ENCODE measurements at places on chromosomes 16 and 17.

- no peak for DNase-seq
Observed at GRCh38 chr17:75404731-75405364, 630 bp downstream of the GRB2 start.

- no peak for DNase-seq
Observed at GRCh38 chr17:32102172-32102571, 40.1 kb upstream of the RHOT1 start.

- no peak for DNase-seq
Observed at GRCh38 chr17:42833767-42834422, 698 bp downstream of the PSME3 start.

GRCh38 chr16:23838485-23839142 is 2.8 kb downstream of the PRKCB start:
- DNase-seq: no peak

DNA sequence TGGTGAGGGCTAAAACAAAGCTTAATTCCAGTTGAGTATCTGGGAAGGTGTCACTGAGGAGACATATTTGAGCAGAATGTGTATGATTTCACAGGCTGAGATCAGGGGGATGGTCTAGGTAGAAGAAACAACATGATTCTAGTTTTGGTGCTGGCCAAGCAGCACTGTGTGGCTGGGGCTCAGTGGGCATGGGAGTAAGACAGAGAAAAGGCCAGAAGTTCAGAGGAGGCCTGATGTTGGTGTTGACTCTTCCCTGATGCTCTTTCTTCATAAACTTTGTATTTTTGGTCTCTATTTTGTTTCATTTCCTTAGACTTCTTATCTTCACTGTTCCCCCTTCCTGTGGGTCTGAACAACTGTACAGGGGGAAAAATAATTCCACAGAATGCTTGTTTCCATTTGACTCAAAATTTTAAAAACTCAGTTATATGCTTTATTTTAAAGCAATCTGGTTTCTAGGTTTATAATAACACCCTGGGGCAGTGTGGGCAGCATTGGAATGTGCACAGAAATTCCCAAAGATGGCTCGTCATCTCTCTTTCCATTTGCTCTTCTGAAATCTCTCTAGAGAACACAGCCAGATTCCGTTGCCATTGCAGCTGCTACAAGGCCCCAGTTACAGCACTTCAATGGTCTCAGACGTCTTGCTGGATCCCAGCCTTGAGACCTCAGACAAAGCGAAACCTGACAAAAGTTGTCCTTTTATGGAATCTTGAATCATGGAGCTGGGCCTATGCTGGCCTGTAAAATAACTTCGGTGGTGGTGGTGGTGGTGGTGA is 68.3 kb downstream of the SNX11 start:
- DNase-seq: no peak

DNA sequence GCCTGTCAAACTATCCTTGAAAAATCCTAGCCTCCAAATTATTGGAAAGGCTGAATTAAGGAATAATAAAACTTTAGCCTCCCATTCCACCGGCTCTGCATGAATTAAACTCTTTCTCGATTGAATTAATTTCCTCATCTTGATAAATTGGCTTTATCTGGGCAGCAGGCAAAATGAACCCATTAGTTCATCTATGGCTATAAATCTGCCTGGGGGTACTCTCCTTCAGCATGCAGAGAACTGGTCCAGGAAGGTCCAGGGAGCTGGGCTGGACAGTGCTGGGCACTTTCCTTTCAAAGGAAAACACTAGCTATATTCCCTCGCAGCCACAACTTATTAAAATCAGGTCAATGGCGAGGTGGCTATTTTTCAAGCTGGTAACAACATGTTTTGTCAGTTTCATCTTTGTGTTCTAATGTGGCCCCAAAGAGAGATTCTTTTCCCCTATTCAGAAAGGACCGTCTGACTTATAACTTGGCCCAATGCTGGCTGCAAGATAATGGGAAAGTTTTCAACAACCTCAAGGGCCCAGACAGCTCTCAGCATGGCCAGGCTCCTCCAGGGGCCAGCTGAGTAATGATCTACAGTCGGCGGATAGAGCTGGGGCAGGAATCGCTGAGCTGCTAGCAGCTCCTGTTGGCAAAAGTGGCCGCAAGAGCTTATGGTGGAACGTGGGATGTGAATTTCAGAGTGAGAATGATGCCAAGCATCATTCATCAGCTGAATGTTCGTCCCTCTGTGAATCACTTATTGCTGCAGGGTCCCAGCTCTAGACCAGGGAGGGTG is 326.9 kb downstream of the SLC39A11 start:
- no peak for DNase-seq

DNA sequence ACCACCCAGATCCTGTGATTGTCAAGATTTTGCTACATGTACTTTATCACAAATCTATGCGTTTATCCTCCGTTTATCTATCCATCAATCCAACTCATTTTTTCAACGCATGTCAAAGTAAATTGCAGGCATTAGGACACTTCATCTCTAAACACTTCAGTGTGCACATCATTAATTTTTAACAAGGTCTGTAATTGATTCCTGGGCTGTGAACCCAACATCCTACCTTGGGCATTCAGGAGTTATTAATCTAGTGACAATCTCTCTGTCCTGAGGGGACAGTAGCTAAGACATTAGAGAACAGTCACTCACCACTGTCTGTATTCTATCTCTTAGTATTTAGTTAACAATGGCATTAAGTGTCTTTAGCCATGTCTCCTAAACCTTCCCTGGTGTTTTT is 264.7 kb downstream of the SOX9 start:
- DNase-seq: no peak

- DNase-seq: no peak
Observed at GRCh38 chr16:86509759-86510464, 415 bp upstream of the FOXF1 start.

DNA sequence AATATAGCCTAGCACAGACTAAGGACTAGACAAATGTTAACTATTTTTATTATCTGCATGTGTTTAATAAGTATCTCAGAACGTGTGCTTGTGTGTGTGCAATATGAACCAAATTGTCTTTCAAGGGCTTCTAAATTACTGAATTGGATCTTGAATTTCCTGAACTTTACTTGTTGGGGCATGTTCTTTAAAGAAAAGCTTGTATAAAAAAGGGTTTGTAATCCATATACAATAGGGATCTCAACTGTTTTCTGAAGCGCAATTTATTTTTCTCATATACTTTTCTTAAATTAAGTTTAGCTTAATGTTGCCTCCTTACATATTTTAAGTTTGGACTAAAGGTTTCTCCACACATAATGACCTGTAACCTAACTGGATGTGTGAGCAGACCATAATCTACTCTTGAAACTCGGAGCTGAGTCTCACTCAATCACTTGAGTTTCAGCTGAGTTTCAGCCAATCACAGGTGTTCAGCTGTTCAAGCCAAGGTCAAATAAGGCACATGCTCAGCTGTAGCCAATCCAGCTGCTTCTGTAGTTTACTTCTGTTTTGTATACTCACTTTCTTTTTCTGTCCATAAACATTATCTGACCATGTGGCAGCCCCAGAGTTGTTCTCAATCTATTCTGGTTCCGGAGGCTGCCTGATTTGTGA is 72.3 kb downstream of the CDK5R1 start:
- no peak for DNase-seq

- DNase-seq: no peak
Observed at GRCh38 chr16:87125206-87126155, 191.7 kb downstream of the C16orf95 start.

- no peak for DNase-seq
Observed at GRCh38 chr16:71347146-71347545, 11.4 kb upstream of the CALB2 start.

GRCh38 chr17:10648956-10649355 is 8.2 kb downstream of the MYH3 start:
- DNase-seq: no peak

- no peak for DNase-seq
Observed at GRCh38 chr16:89352091-89352681, 134.7 kb downstream of the ZNF778 start.

GRCh38 chr16:84166796-84167695 is 19.8 kb downstream of the TAF1C start:
- DNase-seq: no peak

- no peak for DNase-seq
Observed at GRCh38 chr16:27402964-27403600, 1.1 kb downstream of the IL21R start.

DNA sequence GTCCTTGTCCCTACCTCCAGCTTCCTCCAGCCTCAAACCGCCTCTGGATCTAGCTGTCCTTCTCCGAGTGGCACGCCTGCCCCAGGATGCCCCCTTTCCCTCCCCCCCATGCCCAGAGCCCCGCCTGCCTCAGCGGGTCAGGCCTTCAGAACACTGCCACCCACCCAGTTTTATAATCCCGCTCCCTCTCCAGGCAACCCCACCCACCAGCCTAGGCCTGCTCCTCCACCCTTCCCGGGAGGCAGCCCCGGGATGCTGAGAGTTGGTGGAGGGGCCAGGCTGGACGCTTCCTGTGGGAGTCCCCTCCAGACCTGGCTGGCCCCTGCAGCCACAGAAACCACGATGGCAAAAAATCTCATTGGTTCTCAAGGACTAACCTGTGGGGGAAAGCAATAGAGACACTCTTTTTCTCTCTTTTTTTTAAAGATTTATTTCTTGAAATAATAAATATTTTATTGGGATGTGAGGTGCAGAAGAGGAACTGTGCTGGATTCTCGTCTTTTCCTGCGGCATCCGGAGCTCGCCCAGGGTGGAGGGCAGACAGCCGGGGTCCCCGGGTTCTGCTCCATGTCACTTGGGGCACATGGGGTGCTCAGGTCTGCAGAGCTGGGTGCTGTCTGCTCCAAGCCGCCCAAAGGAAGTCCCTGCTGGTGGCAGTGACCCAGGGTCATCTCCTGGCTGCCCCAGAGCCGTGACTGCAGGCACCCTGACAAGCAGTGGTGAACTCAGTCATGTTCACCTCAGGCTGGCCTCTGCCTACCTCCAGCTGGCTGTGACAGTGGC is 81.9 kb downstream of the MGAT5B start:
- no peak for DNase-seq

DNA sequence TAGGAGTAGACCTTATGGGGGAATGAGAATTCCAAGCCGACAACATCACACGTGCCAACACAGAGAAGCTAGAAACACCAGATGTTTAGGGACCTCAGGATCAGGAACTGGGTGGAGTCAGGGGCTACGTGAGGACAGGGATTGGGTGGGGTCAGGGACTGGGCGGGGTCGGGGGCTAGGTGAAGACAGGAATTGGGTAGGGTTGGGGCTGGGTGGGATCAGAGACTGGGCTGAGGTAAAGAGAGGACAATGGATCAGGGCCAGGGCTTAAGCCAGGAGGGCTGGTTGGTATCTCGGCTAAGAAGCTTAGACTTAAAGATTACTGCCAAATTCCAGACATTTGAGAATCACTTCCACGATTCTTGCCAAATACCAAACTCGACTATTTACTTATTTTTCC is 11.6 kb downstream of the TEKT5 start:
- DNase-seq: no peak

DNA sequence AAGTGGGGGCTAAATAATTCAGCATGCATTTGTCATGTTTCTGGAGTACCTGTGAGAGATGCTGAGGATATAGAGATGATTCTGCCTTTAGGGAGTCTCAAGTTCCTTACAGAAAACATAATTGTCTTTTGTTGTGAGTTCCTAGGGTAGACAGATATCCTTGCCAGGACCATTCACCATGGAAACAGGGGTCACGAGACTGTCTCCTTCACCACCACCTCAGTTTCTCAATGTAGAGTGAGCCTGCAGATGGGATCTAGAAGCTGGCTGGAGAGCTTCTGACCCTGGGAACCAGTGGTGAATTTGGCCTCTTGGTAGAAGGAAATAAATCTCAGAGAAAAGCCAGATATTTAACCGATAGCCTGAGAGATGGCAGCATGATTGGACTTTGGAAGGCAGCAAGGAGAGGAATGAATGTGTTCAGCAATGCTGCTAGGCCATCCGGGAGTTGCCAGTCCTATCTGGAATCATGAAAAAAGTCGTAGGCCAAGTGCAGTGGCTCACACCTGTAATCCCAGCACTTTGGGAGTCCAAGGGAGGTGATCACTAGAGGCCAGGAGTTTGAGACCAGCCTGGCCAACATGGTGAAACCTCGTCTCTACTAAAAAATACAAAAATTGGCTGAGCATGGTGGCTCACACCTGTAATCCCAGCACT is 7.4 kb upstream of the HDAC5 start:
- no peak for DNase-seq

- DNase-seq: no peak
Observed at GRCh38 chr16:78932355-78932943, 668.1 kb downstream of the MAF start.

GRCh38 chr16:64659866-64660265 is 462.0 kb downstream of the CDH11 start:
- no peak for DNase-seq

- no peak for DNase-seq
Observed at GRCh38 chr17:57752031-57752905, 7.2 kb upstream of the CCDC182 start.

DNA sequence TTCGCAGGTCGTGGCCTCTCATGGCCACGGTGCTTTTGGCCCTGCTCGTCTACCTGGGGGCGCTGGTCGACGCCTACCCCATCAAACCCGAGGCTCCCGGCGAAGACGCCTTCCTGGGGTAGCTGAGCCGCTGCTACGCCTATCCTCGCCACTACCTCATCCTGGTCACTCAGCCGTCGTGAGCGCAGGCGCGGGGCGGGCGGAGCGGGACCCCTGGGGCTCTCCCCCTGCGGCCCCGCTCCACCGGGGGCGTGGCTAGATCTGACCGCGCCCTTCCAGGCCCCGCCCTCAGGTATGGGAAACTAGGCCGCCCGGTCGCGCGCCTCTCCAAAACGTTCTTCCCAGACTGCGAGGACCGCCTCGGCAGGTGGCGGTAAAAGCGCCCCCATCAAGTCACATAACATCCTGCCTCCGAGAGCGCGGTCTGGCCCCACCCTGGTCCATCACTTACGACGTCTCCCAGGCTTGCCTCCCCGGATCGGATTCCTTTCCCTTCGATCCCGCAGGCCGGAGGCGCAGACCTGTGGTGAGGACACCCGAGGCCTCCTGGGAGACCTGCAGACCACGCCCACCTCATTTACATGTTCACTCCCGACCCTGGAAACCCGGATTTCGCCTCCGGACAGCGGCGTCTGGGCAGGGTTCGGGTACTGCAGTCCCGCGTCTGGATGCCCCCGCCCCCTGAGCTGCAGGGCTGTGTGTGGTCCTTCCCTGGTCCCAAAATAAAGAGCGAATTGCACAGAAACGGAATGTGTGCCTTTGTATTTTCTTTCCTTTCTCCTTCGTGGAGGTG is 91.5 kb upstream of the TMEM97 start:
- no peak for DNase-seq

DNA sequence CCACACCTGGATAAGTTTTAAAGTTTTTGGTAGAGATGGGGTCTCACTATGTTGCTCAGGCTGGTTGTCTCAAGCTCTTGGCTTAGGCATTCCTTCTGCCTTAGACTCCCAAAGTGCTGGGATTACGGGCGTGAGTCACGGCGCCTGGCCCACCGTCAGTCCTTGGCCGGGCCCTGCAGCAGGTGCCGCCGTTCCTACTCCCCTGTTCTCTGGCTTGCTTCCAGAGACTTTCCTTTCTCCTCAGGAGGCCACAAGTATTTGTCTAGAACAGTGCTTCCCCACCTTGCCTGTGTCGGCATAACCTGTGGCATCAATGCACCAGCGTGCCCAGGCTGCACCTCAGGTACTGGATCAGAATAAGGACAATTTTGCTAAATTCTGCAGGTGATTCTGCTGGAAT is 3.0 kb upstream of the MGAT5B start:
- no peak for DNase-seq

GRCh38 chr16:20327444-20328041 is at the start of gene GP2:
GP2 (minus strand) TSS chr16:20327513; CDS start chr16:20326431, 1,082 bp downstream.
- DNase-seq: no peak

- DNase-seq: no peak
Observed at GRCh38 chr17:50946223-50946890, 80.2 kb upstream of the TOB1 start.
